GM23338 (cell line): ENCODE measurements at places on chromosomes 6 and 20. TPM values are rescaled to one million over a fixed set of nuclear protein-coding genes. Genes with fewer than 3 reads are reported as not detected.

The SLC22A16 gene
- polyA plus RNA-seq = 0.24 and 0.37 TPM in 2 replicates

DNA sequence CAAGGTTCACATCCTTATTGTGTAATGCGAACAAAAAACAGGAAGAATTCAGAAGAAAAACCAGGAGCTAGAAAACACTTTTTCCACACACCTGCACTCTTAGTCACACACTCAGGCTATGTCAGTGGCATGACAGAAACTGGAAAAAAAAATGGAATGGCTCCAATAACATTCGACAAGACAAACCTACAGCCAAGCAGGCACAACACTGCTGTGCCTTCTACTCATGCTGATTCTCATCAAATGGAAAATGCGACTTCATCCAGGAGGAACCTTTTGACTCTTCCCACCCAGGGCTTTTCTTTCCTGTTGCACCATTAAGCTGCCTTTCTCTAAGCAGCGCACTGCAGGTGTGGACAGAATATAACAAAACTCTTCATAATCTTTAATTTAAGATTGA, 163.2 kb upstream of the BTBD3 start:
- DNase-seq = peak; percentile 4

DNA sequence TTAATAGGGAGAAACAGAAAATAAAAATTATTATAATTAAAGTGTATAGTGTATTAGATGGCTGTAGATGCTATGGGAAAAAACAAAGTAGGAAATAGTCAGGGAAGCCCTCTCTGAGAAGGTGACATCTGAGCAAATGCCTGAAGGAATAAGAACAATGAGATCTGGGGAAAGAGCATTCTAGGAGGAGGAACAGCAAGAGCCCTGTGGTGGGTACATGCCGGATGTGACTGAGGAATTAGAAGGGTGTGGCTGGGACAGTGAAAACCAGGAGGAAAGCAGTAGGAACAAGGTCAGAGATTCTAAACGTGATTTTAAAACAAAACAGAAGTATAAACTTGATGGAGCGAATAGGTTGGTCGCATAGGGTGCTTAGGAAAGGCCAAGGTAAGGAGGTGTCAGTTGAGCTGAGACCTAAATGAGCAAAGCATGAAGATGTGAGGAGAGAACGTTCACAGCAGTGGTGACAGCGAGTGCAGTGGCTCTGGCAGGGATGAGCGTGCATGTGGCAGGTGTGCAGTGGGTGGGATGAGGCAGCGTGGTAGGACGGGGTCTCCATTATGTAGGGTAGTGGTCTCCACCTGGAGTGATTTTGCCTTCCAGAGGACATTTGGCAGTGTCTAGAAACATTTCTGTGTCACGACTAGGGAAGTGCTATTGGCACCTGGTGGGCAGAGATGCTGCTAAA, 97.1 kb upstream of the MRPS10 start:
- DNase-seq = no peak

GRCh38 chr20:15491575-15491974, 1081.7 kb downstream of the KIF16B start:
- DNase-seq = peak; percentile 71

DNA sequence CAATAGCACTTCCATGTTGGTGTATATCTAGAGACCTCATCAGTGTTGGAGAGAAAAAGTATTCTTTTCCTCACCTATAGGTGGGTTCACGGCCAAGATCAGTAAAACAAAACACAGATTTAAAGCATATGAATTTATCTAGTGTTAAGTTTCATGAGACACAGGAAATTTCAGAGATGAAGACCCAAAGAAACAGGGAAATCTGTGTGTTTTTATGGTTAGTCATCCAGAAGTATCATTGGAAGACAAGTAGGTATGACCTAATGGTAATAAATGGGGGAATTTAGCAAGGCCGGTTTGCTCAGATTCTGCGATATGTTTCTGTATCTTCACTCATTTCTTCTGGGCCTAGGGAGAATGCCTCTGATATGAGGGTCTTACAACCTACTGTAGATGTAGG, 419.6 kb upstream of the MARCKS start:
- no peak for DNase-seq

The TM9SF4 gene
- 20.3 and 20.4 TPM in 2 replicates for polyA plus RNA-seq

DNA sequence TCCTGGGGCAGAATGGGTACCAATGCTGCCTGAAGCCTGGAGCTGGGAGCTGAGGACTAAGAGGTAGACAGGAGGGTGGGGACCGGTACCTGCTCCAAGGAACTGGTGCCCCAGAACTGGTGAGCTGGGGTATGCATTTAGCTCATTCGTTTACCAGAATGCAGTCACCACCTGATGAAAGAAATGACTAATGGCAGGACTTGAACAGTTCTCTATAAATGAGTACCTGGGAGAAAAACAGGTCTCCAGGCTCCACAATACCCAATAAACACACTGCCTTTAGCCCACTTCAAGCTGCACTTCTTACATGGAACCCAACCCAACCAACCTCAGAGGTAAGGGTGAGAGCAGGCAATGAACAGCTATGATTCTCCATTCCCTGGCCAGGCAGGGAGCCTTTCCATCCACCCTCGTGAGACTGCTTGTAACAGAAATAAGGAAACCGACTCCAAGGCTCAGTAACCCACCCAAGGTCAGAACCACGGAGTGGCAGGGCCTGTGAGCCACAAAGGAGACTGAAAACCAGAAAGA, 15.4 kb downstream of the FKBP1A start:
- DNase-seq = no peak

GRCh38 chr6:56241124-56241802, 6.1 kb downstream of the COL21A1 start:
- no peak for DNase-seq

The PI16 gene
- 0.17 and 0.50 TPM in 2 replicates for polyA plus RNA-seq

DNA sequence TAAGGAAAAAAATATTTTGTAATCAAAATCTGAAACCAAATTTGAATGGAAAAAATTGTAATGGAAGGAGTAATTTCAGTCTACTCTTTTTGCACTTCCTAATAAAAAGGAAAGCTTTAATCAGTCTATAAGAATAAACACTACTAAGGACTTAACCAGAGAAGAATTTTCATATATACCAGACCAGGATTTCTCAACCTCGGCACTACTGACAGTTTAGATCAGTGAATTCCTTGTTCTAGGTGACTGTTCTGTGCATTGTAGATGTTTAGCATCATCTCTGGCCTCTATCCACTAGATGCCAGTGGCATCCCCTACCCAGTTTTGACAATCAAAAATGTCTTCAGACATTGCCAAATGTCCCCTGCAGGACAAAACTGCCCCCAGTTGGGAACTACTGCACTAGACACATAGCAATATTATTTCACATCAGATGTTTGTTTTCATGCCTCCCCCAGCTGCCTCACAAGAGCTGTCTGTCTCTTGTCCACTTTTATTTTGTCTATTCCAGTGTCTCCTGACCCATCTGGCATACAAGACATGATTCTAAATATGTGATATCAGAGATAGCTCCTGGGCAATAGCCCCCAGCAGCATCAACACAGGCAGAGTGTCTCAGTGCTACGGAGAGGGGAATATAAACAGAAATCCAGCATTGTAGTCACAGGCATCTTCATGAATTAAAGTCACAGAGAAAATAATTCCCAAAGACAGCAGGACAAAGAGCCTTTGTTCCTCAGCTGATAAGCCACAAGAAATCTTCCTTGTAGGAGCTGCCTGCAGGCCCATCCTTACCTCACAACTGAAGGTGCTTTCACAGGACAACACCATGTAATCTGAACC, 27.0 kb downstream of the DNAAF9 start:
- no peak for DNase-seq

DNA sequence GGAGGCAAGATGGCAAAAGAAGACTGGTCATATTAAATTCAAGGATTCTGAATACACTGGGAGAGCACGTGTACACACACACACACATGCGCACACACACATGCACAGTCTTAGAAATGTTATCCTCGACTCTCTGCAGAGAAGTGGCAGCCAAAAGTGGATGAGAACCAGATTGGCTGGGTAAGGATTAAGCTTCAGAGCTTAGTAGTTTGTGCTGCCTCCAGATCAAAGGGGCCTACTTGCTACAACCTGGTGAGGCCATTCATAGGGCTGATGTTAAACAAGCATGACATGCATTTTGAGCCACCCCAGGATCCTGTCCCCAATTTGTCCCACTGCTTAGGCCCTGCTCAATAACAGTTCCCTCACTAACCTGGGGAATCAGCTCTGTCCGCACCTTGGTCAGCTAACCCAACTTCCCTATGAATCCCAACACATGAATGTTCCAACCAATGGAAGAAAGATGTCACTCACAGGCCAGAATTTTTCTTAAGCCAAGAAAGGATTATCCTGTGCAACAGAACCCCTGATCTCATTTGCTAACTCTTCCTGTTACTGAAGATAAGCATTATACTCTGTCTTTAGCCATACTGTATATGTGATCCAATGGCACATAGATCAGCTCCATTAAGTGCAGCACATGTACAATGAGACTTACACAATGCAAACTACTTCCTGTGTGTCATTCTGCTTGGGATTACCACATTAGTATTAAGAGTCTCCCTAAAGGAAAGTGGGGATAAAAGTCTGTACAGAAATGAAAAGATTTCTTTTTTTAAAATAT, 31.0 kb downstream of the TOMM6 start:
- no peak for DNase-seq
